Stimulated activated CD4-positive, alpha-beta T cell treated with anti-CD3 and anti-CD28 coated beads, Interleukin-1b, Interleukin-23, amount 100 ng/mL, for 48 hours (primary cell): ENCODE measurements at places on chromosomes 2 and 18.

DNA sequence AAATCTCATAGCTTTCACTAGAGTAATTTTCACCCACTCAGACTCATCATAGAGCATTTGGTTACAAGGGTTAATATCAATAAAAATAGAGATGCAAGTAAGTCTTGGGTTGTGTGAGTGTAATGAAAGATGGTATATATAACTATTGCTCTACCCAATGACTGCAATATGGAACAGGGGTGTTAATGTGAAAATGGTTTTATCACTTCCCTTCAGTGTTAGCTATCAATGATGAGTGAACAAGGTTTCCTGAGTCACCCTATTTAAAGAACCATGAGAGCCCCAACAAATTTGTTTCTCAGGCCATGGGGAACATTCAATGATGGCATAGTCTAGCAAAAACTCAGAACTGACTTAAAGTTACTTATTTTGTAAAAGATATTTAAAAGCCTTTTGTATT lies 1133.6 kb upstream of the ZEB2 start:
- no peak for DNase-seq

DNA sequence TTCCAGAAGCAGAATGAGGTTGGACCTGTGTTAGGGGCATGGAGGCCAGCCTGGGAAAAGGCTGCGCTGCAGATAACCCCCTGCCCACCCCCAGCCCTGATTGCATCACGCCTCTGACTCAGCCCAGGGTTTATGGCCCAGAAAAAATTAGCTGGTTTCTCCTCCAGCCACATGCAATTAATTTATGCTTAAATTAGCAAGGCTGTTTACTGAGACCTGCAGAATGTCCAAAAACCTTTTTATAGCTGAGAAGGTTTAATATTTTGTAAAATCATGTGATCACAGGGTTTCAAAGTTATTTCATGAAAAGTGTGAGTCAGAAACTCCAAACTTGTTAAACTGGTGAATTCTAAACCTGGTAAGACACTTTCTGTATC lies 123.1 kb upstream of the HDAC4 start:
- DNase-seq = no peak

DNA sequence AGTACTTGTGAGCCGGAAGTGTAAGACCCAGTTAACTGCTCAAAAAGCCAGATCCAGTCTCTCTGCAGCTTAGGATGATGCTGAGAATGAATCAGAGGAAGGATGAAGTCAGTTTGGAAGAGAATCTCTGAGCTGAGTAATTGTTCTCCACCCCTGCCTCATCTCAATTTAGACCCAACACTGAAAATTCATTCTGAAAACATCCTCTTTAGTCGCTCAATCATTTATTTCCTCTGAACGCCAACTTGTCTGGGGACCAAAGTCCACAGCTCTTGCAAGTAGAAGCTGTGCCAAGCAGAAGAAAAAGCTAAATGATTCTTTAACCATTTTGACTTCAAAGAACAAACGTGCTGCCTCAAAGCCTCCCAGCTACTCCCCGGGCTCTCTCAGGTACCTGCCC lies 177.1 kb upstream of the KLHL29 start:
- no peak for DNase-seq

DNA sequence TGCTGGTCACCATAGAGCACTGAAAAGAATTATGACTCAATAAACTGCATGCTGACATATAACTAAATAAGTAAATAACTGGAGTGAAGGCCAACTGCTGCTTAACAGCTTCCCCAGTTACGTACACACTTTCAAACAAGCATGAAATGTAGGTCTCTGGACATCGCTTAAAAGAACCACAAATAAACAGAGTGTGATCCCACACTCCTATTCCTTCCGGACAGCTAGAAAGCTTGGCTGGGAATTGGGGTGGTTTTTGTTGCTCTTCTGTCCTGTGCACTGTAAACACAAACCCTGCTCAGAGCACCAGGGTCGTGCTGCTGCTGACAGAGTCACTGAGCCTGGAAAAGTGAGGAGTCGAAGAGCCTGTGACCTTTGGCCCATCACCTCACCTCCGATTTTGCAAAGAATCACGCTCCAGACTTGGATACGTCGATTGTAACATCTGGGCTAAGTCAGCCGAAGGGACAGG lies 162.7 kb upstream of the NT5C1B start:
- no peak for DNase-seq

DNA sequence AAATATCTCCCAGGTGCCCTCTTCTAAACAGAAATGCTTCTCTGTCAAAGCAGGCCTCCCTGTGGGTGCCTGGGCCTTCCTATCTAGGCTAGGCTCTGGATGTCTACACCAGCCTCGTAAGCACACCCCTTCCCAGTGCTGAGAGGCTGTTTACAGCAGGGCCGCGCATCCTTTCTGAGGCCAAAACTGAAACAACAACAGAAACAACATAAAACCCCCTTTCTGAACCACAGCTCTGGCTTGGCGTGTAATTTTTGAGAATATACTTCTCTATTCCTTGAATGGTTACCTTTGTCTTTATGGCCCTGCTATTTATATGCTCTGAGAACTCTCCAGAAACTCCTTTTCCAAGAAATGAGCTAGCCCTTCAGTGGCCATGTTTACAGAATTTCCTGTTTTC lies 118.4 kb downstream of the BCL2L11 start:
- no peak for DNase-seq

DNA sequence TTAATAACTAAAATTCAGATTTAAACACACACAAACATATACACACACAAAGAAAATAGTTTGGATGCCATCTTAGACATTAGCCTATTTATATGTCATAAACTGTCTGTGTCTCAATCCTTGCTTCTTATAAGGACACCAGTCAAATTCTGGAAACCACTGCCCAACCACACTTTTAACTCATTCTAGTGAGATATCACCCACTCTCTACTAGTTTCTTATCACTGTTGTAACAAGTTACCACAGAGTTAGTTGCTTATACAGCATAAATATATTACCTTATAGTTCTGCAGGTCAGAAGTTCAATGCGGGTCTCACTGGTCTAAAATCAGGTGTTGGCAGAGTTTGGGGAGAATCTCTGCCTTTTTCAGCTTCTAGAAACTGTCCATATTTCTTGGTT lies 239.1 kb downstream of the MTX2 start:
- DNase-seq = no peak

DNA sequence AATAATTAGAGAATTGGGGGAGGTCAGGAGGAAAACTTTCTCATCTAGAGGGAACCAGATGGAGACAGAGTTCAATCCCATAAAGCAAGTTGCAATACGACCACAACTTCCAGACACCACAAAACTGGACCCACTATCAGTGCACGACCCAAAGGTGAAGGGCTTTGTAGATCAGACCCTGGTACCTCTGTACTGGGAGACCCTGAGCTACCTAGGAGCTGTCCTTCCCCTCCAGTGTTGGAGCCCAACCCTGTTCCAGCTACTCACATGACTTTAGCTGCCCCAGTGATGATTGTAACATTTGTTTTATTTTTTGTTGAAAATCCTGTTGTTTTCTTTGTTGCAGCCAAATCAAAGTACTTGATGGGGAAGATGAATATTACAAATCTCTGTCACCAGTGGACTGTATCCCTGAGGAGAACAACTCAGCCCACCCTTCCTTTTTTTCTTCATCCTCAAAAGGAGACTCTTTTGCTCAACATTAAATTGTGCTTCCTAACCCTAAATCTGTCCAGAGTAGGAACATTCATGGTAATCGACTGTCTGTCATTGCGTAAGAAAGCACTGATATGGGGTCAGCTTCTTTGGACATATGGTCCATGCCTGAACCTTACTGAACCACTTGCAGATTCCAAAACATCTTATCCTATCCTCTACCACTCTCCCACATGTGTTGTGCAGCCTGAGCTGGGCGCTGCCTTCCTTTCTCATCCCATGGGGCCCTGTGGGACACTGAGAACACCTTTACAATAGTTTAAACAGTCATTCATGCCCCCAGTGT lies 62.3 kb upstream of the SP5 start:
- DNase-seq = no peak

DNA sequence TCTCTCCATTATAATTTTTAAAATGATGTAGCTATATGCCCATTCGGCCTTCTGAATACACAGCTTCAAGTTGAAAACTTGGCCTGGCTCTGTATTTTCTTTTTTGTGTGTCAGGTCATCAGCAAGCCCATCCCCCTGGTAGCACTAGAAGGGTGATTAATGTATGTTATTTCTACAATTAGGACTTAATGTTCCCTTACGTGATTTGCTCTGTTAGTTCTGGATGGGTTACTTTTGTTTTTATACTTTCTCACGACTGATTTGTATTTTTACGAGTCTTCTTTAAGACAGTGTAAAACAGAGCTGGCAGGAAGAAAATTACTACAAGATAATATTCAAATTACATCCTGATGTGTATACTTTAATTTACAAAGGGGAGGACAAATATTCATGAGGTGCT lies 88.4 kb upstream of the RGPD4 start:
- no peak for DNase-seq
